Stomach (tissue), 19 donors: ENCODE measurements at places on chromosomes 12 and 14.

DNA sequence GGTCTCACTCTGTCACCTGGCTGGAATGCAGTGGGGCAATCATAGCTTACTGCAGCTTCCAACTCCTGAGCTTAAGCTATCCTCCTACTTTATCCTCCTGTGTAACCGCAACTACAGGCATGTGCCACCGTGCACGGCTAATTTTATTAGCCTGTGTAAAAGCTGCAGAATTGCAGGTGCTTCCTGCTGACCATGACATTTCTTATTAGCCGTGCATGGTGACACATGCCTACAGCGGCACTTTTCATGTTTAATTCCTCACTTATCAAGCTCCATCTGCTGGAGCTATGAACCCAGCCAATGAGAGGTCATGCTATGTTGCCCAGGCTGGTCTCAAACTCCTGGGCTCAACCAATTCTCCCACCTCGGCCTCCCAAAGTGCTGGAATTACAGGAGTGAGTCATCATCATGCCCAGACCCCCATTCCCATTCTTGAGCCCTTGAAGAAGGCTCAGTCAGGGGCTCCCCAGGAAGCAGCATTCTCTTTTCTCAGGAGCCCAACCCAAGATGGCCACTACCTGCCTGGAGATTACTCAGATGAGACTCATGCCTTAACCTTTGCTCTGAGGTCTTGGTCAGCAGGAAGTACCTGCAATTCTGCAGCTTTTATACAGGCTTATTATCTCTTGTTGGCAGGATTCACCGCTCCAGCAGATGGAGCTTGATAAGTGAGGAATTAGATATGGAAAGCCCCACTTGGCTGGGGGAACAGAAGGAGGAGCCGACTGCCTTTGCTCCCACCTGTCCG, 503.2 kb downstream of the MED13L start:
- no peak for DNase-seq

DNA sequence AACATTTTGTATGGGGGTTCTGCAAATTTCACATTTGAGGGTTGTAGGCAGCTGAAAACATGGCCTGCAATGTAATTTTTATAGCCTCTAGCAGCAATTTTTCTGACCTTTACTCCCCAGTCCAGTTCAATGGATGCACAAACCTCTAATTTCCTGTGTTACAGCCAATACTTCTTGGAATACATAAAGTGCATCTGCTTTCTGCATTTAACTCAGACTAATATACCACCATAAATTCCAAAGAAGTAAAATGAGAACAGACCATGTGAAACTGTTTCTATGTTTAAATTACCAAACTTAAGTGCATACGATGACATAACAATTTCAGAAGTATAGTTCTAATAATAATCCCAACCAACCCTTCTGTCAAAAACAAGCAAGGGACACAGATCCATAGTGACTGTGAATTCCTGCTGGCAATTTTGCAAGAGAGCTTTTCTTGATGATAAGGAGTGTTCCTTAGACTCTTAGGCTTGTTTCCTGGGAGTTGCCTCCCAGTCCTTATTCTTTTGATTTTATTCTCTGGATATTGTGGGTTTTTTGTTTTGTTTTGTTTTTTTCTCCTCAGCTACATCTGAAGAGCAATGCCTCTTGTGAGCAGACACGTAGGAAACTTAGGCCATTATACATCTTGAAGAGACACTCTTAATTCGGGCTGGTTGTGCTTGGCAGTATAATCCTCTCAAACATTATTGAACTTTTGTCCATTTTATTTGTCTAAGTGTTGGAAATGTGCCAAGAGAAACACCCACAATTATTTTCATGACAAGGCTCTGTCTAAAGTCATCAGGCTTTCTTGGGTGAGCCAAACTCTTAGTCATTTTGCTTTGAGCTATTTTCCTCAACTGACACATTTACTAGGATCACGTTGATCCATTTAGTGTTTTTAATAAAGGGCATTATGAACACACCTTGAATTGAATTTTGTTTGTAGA, 51.3 kb upstream of the RERGL start:
- no peak for DNase-seq

- no peak for DNase-seq
These were observed 171.6 kb downstream of the FBXL14 start for GRCh38 chr12:1422604-1423315.

- no peak for DNase-seq
These were observed 92.4 kb upstream of the TMEM260 start for GRCh38 chr14:56487090-56487667.

- DNase-seq, result no peak
These were observed 290.2 kb upstream of the FLRT2 start for GRCh38 chr14:85239791-85240190.

- no peak for DNase-seq
These were observed 6.2 kb upstream of the VDR start for GRCh38 chr12:47910981-47911380.
